Natural killer cell treated with Interleukin-12 subunit alpha and Interleukin-12 subunit beta and Interleukin-15 and Interleukin-18, amount 100 ng/mL, for 72 hours (primary cell): ENCODE measurements at places on chromosomes 7 and 10.

DNA sequence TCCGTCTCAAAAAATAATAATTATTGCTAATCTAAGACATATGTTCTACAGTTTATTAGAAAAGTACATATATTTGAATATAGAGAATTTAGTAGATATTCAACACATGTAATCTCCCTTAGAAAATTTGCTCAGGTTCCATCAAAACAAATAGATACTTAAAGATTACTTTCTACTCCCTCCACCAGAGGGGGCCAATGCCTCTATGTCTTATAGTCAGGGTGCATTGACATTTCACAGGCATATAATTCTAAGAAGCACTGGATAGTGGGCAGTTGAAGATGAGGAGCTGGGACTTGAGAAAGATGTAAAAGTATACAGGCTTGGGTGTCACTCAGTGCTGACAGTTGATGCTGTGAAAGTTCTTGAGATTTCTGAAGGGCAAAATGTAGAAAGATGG lies 301.6 kb upstream of the HPS1 start:
- no peak overlapping the region for H3K4me3 ChIP-seq
- no peak for DNase-seq
- no peaks in the 10 kb centered on the region for H3K4me1 ChIP-seq
- H3K27me3 ChIP-seq, result peaks cover 7% of the 10 kb centered on the region

DNA sequence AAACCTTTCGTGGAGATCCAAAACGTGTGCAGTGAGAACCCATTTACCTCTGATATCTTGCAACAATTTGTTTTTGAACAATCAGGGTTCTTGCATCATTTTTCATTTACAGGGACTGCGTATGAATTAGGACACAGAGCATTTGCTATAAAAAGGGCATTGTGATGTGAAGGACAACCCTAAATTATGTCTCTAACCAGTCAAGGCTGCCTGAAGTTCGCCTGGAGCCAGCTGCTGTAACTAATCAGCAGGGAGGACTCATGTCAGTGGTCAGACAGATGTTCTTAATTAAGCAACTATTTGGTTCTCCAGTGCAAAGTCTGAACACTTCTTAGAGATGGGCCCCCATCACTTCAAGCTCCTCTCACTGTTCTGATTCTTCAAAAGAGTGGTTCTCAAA lies 674.8 kb downstream of the KCNMA1 start:
- H3K4me3 ChIP-seq, result no peak overlapping the region
- H3K36me3 ChIP-seq, result no peaks in the 10 kb centered on the region
- no peak overlapping the region for H3K27ac ChIP-seq
- no peaks in the 10 kb centered on the region for H3K4me1 ChIP-seq
- no peak for DNase-seq

DNA sequence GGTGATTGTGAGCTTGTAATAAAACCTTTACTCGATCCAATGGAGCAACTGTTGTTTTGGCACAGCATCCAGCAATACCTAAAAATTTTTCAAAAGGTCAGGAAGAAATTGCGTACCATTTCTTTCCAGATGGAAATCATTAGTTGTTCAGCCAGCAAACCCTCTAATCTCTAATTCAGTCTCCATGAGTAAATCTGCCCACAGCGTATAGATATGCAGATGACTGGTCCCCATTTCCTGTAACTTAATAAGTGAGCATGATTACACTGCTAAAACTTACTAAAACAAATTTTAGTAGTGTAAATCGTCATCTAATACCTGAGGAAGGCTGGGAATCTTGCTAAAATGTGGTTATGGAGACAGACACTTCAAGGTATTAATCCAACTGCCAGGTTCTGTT lies 10.6 kb downstream of the SLC25A16 start:
- DNase-seq, result no peak
- H3K4me3 ChIP-seq, result no peak overlapping the region
- no peaks in the 10 kb centered on the region for H3K27me3 ChIP-seq
- H3K4me1 ChIP-seq, result no peaks in the 10 kb centered on the region

- no peak overlapping the region for H3K27ac ChIP-seq
- no peaks in the 10 kb centered on the region for H3K27me3 ChIP-seq
- no peaks in the 10 kb centered on the region for H3K36me3 ChIP-seq
- DNase-seq, result no peak
- no peaks in the 10 kb centered on the region for H3K4me1 ChIP-seq
These were observed 57.0 kb downstream of the SEC61G start for GRCh38 chr7:54701982-54702381.

DNA sequence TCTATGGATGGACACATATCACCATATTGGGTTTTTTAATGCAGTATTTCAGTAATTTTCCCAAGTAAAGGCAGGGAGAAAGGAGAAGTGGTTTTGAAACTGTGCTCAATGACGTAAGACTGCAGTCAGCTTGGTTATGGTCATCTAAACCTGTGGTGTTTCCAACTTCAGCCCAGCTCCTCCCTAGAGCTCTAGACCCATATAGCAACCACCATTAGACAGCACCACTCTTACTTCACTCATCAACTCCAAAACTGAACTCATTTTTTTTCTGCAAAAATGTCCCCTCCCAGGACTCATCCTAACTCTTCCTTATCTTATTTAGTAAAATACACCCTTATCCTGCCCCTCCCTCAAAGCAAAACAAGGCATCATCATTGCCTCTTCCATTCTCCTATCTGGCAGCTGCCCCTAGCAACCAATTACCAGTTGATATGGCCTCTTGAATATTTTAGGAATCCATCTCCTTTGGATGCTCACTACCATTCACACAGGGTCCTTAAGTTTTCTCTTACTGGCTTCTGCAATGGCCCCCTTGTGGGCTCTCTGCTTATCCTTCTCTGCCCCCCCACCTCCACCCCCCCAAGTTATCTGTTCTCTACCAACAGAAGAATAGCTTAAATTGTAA lies 1.5 kb upstream of the RALA start:
- peaks cover 32% of the 10 kb centered on the region for H3K4me1 ChIP-seq
- no peaks in the 10 kb centered on the region for H3K27me3 ChIP-seq
- no peak for DNase-seq
- H3K27ac ChIP-seq, result peak overlapping the region; percentile 74
- peak overlapping the region; percentile 78 for H3K4me3 ChIP-seq

DNA sequence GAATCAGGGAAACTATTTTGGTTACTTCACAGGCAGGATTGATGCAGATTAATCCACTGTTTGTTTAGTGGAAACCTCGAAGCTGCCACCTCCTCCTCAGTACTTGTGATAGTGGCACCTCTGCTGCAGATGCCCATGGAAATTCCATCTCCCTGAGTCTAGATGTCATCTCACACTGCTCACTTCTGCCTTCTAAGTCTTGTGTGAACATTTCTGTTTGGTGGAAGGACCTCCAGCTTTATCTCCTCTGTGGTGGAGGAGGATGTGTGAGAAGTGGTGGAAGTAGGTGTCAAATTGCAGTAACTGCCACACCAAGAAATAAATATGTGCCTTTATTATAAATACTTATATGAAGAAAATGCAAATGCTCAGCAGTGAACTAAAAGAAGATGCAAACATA lies 25.8 kb upstream of the GPR141 start:
- DNase-seq, result peak; percentile 65
- H3K36me3 ChIP-seq, result peaks cover 8% of the 10 kb centered on the region
- H3K4me1 ChIP-seq, result peaks cover 53% of the 10 kb centered on the region
- peak overlapping the region; percentile 78 for H3K4me3 ChIP-seq

DNA sequence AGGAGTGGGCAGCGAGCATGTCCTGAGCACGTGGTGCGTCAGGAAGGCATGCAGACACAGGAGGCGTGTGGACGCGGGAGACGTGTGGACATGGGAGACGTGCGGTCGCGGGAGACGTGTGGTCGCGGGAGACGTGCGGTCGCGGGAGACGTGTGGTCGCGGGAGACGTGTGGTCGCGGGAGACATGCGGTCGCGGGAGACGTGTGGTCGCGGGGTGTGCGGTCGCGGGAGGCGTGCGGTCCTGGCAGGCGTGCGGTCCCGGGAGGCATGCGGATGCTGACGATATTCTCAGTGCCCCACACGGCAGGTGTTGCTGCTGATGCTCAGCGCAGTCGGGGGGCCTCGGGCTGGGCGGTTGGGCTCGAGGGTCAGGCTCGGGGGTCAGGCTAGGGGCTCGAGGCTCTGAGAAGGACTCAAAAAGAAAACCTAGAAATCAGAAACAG lies 94.2 kb downstream of the NKX6-2 start:
- H3K27me3 ChIP-seq, result no peaks in the 10 kb centered on the region
- H3K4me1 ChIP-seq, result peaks cover 18% of the 10 kb centered on the region
- H3K36me3 ChIP-seq, result peaks cover 12% of the 10 kb centered on the region
- H3K4me3 ChIP-seq, result no peak overlapping the region

- H3K4me3 ChIP-seq, result no peak overlapping the region
- DNase-seq, result no peak
- no peak overlapping the region for H3K27ac ChIP-seq
These were observed 40.5 kb downstream of the HTR7 start for GRCh38 chr10:90817128-90817889.

DNA sequence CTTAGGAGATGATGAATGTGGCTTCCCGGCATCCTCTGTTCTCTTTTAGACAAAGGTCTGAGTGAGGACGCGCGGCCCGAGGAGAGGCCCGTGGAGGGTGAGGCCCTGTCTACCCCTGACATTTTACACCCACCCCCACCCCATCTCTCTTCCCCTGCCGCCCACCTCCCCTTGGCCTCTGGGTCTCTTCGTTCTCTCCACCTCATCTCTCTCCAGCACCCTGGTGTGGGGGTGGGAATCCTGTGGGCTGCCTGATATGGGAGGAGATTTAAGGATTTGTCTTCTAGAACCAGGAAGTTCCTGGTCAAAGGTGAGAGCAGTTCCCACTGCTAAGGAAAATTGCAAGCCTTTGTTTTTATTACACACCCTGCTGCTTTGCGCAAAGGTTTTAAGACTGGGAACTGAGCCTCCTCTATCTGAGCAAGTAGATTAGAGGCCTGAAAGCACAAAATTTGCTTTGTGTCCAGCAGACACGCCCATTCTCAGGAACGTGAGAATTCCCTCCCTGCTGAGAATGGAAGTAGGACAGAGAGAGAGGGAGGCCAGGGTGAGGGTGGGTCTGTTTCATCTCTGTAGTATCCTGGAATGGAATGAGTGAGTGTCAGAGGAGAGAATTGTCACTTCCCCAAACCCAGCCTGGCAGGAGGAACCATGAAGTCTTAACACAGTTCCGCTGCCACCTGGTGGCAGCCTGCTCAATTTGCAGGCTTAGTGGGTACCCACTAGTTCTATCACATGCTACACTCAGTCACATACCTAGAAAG lies 91.2 kb downstream of the GTF2IRD1 start:
- H3K36me3 ChIP-seq, result no peaks in the 10 kb centered on the region
- no peaks in the 10 kb centered on the region for H3K4me1 ChIP-seq
- H3K27ac ChIP-seq, result no peak overlapping the region
- H3K27me3 ChIP-seq, result no peaks in the 10 kb centered on the region

GRCh38 chr10:44962870-44963738 lies 3.5 kb downstream of the RASSF4 start:
- peak overlapping the region; percentile 62 for H3K4me3 ChIP-seq
- peaks cover 67% of the 10 kb centered on the region for H3K4me1 ChIP-seq
- H3K36me3 ChIP-seq, result no peaks in the 10 kb centered on the region

- H3K4me1 ChIP-seq, result no peaks in the 10 kb centered on the region
- no peak overlapping the region for H3K4me3 ChIP-seq
- DNase-seq, result no peak
- no peaks in the 10 kb centered on the region for H3K27me3 ChIP-seq
These were observed 69.0 kb downstream of the CHRM2 start for GRCh38 chr7:136937436-136937835.

- no peaks in the 10 kb centered on the region for H3K36me3 ChIP-seq
- no peak overlapping the region for H3K4me3 ChIP-seq
- no peaks in the 10 kb centered on the region for H3K4me1 ChIP-seq
- no peak for DNase-seq
These were observed 33.1 kb upstream of the HMX3 start for GRCh38 chr10:123102673-123103072.
